GM12892 (cell line): ENCODE measurements at places on chromosomes 5 and 9.

GRCh38 chr9:106864373-106865143, 1.6 kb downstream of the ZNF462 start:
- no peak for DNase-seq

DNA sequence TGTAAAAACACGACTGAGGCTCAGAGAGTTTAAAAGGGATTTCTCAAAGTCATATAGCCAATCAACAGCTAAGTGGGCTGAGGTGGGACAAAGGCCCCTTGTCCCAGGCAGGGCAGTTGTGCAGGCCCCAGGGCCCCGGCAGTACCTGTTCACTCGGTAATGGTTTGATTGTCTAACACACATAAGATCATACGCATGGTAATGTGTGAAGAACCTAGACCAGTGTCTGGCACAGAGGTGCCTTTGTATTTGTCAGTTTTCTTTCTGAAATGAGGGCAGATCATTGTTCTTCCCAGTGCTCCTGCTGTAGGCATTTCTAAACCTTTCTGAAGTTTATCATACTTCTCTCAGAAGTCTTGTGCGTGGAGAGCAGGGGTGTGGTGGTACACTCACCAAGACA, 66.8 kb downstream of the IPPK start:
- no peak for DNase-seq

DNA sequence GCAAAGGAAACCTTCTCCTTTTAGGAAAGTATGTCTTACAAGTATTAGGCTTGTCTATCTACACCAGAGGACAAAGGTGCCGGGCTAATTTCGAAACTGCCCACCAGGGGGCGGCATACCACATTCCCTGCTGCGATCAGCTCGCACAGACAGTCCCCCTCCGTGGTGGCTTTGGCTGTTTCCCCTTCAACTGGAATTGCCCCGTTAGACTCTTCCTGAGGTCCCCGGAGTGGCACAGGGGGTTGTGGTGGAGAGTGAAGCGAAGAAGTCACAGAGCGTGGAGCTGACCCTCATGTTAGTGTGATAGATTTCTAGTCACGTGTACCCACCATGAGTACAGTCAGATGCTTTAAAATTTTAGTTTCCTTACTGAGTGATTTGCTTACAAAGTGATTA, 17.5 kb downstream of the PTTG1 start:
- no peak for DNase-seq

GRCh38 chr5:110002652-110003051, 312.9 kb downstream of the MAN2A1 start:
- DNase-seq, result no peak

DNA sequence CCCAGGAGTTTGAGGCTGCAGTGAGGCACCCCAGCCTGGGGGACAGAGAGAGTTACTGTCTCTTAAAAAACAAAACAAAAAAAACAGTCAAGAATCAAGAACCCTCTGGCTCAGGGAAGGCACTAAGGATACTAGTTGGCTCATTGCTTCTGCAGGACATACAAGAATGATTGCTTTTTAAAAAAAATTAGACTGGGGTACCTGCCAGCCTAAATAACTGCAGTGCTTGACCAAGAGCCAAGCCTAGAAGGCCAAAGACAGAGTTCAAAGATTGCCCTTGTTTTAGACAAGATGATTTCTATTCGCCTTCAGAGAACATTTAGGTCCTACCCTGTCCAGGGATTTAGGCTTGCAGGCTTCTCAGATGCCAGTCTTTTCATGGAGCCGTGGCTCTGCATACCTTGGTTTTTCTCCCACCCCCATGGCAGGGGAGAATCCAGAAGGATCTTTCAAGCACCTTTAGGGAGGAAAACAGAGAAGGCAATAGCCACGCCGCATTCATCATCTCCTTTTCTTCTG, 93.7 kb upstream of the IL6ST start:
- DNase-seq, result no peak

- no peak for DNase-seq
Observed at GRCh38 chr9:126216826-126217225, 109.8 kb upstream of the MVB12B start.

DNA sequence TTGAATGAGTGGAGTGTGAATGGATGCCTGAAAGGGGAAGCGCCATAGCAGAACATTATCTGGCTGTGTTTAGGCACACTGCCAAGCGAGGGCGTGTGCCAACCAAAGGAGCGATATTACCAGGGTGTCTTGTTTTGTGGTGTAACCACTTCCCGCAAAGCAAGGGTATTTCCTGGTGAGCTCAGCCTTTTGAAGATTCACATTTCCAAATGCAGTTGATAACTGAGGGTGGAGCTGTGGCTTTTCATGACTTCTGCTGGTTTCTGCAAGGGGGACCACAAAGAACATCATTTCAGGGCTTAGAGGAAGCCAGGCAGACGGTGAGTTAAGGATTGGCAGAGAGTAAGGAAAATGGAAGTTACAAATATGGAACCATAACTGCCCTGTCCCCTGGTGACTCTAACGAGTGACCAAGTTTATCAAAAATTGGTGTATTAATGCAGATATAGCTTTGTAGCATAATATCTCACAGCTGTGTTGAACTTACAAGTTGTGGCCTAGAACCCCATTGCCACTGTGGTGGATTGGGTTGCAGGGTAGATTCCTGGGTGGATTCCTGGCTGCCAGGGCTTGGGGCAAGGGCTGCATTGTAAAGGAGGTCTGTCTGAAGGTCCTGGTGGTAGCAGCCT, 71.4 kb downstream of the RALGPS1 start:
- peak; percentile 19 for DNase-seq

DNA sequence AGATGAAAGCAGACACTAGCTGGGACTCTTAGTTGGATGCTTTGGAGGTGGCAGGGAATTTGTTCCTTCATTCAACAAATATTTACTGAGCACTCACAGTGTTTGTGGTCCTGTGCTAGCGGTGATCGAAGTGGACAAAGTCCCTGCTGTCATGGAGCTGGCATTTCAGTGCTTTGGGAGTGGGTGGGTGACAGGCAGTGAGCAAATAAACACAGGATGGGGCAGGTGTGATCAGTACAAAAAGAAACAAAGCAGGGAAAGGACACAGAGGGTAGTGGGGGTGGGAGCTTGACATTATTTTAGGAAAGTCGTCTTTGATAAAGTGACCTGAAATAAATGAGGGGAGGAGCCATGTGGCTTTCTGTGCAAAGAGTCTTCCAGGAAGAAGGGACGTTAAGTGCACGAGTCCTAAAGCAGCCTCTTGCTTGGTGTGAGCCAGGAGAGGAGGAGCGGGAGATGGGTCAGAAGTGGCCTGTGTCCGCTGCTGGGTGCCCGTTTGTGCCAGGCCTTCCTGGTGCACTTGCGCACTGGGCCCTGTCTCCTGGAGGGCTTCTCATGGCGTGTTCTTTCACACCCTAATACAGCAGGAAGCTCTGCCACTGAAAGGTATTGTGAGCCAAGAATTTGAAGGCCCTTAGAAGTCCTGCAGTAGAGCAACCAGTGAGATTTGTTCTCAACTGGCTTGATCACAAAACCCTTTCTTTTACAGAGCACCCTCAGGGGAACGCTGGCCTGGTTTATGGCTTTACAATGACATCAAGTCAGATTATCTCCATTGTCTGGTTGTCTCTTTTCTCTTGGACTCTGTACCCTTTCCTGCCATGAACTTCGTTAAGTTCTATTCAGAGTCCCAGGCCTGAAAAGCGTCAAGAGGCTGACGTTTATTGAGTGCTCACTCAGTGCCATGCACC, 14.8 kb downstream of the NDST1 start:
- no peak for DNase-seq

DNA sequence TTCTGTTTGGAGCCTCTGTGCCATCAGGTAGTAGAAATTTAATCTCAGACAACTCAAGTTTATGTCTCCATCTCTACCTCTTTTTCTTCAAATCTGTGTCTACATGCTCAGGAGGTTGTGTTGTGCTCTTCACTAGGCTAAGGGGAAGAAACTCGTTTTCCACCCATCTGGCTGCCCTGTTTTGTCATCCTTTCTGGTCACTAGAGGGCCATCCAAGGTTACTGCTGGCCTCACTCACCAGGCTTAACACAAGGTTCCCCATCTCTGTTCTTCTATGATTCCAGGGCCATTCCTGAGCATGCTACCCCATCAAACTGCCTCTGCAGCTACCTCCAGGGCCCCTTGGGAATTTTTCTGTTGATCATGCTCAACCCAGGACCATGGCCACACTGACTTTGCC, 213.3 kb upstream of the FBXL7 start:
- no peak for DNase-seq

- no peak for DNase-seq
Observed at GRCh38 chr5:5348576-5348975, 73.9 kb upstream of the ICE1 start.
